ENCODE measurements at places on chromosomes 2 and 18. TPM values are rescaled to one million over a fixed set of nuclear protein-coding genes. Genes with fewer than 3 reads are reported as not detected.

UCN gene
- total RNA-seq = 2.0 TPM

ONECUT2 gene
- 0.03 TPM for total RNA-seq

ADAM23 gene
- 36.9 TPM for total RNA-seq

RNF144A gene
- total RNA-seq = 0.80 TPM

ALK gene
- not detected for total RNA-seq

DNA sequence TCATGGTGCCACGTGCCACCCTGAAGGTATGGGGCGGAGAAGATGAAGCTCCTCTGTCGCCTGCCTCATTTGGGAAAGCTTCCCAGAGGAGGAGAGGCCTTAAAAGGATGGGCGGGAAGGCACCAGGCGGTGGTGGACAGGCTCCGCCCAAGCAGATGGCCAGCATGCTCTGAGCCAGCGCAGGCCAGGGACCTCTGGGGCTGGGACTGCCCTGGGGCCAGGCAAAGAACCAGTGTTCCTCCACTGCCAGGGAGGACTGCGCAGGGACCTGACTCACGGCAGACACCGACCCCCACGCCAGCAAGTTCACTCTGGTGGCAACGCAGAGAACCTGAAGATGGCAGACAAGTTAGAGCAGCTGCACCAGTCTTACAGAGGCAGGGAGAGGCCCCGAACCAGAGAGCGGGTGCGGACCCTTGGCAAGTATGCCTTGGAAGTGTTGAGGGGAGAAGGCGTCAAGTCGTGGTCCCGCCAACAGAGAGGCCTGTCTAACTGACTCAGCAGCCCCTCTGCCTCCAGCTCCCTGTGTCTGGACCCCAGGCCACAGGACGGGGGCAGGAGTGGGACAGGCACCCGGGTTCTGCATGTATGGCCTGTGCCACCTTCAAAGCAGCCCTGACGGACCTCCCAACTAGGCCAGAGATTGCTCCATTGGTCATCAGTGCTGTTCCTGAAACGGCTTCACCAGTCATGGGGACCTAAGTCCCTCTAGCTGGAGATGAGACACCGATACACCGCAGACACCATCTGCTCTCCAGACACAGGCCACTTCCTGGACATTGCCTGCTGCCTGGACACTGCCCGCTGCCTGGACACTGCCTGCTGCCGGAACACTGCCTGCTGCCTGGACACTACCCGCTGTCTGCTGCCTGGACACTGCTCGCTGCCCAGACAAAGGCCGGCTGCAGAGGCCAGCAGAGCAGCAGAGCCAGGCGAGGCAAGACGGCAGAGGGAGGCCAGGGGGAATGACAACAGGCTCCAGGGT, 124.7 kb downstream of the HDAC4 start:
- H3K4me1 ChIP-seq = peaks cover 17% of the 10 kb centered on the region
- DNase-seq = no peak
- no peak overlapping the region for H3K4me3 ChIP-seq
- no peak overlapping the region for H3K27ac ChIP-seq

- peak overlapping the region; percentile 76 for H3K4me3 ChIP-seq
- H3K27ac ChIP-seq = no peak overlapping the region
- H3K4me1 ChIP-seq = peaks cover 8% of the 10 kb centered on the region
- H3K36me3 ChIP-seq = no peaks in the 10 kb centered on the region
- peaks cover 32% of the 10 kb centered on the region for H3K27me3 ChIP-seq
Measured at GRCh38 chr2:46297546-46298271, 502 bp downstream of the EPAS1 start.

- no peaks in the 10 kb centered on the region for H3K27me3 ChIP-seq
- peak overlapping the region; percentile 78 for H3K27ac ChIP-seq
- no peak for DNase-seq
- peaks cover 21% of the 10 kb centered on the region for H3K4me1 ChIP-seq
- no peak overlapping the region for H3K4me3 ChIP-seq
Measured at GRCh38 chr2:43292851-43293743, 66.7 kb upstream of the ZFP36L2 start.

DNA sequence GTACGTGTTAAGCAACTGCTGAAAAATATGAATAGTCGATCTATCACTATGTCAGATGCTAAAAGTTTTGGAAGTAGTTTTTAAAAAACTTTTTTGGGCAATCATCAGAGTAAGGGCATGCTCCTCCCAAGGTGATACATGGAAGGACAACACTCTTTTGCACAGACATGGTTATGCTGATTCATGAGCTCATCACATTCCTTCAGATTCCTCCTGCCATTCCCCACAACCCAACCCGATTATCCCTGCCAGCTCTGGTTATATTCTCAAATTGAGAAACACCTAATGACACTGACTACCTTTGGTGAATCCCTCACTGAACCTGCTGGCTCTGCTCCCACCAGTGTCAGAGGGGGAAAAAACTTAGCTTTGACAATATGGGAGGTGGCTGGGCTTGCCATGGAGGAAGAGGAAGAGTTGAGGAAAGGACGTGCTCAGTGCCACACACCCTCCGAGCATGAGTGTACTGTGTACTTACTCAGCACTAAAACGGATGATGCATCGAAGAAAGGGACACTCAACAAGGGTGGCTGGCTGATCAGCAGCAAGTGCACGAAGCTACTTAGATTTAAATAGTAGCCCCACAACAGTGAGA, 83.9 kb upstream of the RNU4ATAC start:
- DNase-seq = no peak
- no peak overlapping the region for H3K27ac ChIP-seq
- no peaks in the 10 kb centered on the region for H3K27me3 ChIP-seq
- no peak overlapping the region for H3K4me3 ChIP-seq
- H3K36me3 ChIP-seq = peaks cover 16% of the 10 kb centered on the region
- no peaks in the 10 kb centered on the region for H3K4me1 ChIP-seq

- no peak for DNase-seq
- no peaks in the 10 kb centered on the region for H3K4me1 ChIP-seq
- H3K27me3 ChIP-seq = no peaks in the 10 kb centered on the region
- H3K4me3 ChIP-seq = no peak overlapping the region
- H3K36me3 ChIP-seq = no peaks in the 10 kb centered on the region
- H3K27ac ChIP-seq = no peak overlapping the region
Measured at GRCh38 chr18:70373042-70373519, 84.2 kb downstream of the SOCS6 start.

DNA sequence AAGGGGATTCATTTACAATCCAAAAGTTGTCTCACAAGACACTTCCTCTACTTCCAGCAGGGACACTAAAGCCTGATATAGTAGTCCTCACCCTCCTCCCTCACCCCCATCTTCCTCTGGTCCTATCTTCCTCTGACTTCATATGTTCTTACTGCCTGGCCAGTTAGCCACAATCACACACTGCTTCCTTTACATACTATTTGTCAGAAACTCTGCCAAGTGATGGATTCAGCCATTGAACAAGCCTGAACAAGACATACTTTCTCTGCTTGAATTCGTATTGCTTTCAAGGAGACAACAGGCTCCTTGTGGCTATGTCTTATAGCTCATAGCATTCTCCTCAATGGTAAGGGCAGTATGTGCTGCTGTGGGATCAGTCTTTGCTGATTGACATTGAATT, 672.2 kb downstream of the BCL11A start:
- no peaks in the 10 kb centered on the region for H3K27me3 ChIP-seq
- H3K27ac ChIP-seq = no peak overlapping the region
- peaks cover 7% of the 10 kb centered on the region for H3K4me1 ChIP-seq

- H3K36me3 ChIP-seq = no peaks in the 10 kb centered on the region
- no peak for DNase-seq
- H3K27ac ChIP-seq = no peak overlapping the region
- H3K4me3 ChIP-seq = no peak overlapping the region
- H3K4me1 ChIP-seq = peaks cover 28% of the 10 kb centered on the region
- no peaks in the 10 kb centered on the region for H3K27me3 ChIP-seq
Measured at GRCh38 chr2:173986805-173987204, 21.6 kb upstream of the SP3 start.

GRCh38 chr2:134669731-134670669, 48.8 kb downstream of the TMEM163 start:
- DNase-seq = no peak
- H3K36me3 ChIP-seq = no peaks in the 10 kb centered on the region
- no peak overlapping the region for H3K27ac ChIP-seq
- H3K4me3 ChIP-seq = no peak overlapping the region

- H3K36me3 ChIP-seq = no peaks in the 10 kb centered on the region
- no peak overlapping the region for H3K4me3 ChIP-seq
- no peak for DNase-seq
- H3K27ac ChIP-seq = no peak overlapping the region
- H3K4me1 ChIP-seq = no peaks in the 10 kb centered on the region
Measured at GRCh38 chr2:207925601-207926000, 99.7 kb downstream of the PLEKHM3 start.

GRCh38 chr18:41456831-41457230, 498.2 kb upstream of the PIK3C3 start:
- no peak overlapping the region for H3K27ac ChIP-seq
- H3K36me3 ChIP-seq = no peaks in the 10 kb centered on the region
- H3K4me1 ChIP-seq = no peaks in the 10 kb centered on the region
- no peak overlapping the region for H3K4me3 ChIP-seq

- H3K4me1 ChIP-seq = no peaks in the 10 kb centered on the region
- H3K27me3 ChIP-seq = no peaks in the 10 kb centered on the region
Measured at GRCh38 chr2:174059884-174060244, 94.7 kb upstream of the SP3 start.

DNA sequence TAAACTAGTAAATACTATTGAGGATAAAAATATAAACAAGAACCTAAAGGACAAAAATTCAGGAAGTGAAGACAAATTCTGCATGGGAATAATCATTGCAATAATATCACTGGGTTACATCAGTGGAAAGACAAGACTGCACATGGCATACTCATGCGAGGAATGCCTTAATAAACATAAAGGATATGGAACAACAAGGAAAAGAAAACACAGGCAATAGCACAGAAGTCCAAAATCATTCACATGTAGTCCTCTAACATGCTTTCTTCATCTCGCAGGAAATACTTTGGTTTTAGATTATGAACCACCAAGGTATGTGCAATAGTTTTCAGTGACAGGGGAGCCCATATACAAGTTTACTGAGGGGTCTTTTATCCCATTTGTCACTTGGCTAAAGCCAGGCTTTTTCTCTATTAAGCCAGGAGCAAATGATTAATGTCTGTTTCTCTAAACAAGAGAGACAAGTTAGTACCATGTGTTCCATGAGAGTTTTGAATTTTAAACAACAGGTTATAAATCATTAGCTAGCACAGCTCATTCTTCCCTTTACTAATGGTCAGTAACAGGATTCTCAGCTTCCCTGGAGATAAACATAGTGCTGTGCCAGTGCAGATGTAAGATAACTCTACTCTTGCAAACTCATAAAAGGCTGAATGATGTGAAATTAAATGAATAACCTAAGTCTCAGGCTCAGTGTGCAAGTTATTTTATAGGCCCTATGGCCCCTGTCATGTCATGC, 353.6 kb upstream of the FSIP2 start:
- no peaks in the 10 kb centered on the region for H3K4me1 ChIP-seq
- DNase-seq = no peak
- H3K27ac ChIP-seq = no peak overlapping the region
- no peaks in the 10 kb centered on the region for H3K36me3 ChIP-seq
- H3K4me3 ChIP-seq = no peak overlapping the region

GRCh38 chr18:32469190-32469651, 1.5 kb downstream of the GAREM1 start:
- peaks cover 24% of the 10 kb centered on the region for H3K27me3 ChIP-seq
- no peaks in the 10 kb centered on the region for H3K4me1 ChIP-seq
- no peak overlapping the region for H3K27ac ChIP-seq
- no peak for DNase-seq
- H3K4me3 ChIP-seq = no peak overlapping the region
